Anterior cingulate cortex (tissue), 58 donors: ENCODE measurements at places on chromosomes 16 and 17.

GRCh38 chr16:9258423-9259051, 167.1 kb downstream of the HAPSTR1 start:
- DNase-seq: peak; percentile 55

DNA sequence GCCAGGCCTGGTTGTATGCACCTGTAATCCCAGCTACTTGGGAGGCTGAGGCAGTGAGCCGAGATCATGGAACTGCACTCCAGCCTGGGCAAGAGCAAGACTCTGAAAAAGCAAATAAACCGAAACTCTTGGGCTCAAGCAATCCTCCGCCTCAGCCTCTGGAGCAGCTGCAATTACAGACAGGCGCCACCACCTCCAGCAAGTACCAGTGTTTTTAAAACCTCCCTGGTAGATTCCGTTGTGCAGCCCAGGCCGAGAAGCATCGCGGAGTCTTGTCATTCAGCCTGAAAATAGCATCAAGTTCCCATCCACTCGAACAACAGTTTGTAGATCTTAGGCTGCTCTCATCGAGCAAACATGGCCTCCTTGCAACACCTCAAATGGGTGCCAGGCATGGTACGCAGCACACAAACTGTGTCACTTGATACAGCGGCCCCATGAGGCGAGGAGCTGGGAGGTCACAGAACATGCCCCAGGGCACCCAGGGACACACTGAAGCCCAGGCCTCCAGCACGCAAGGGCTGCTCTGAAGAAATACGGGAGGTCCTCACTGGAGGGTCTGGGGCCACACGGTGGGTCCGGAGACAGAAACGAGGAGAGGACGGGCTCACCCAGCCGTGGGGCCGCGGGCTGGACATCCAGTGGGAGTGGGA, 18.1 kb downstream of the TMC6 start:
- no peak for DNase-seq

- DNase-seq: no peak
Measured at GRCh38 chr17:12928736-12929135, 89.1 kb downstream of the ELAC2 start.

- DNase-seq: no peak
Measured at GRCh38 chr16:67148656-67149275, 2.0 kb downstream of the B3GNT9 start.

GRCh38 chr17:44263345-44263902, 4.5 kb downstream of the SLC4A1 start:
- DNase-seq: no peak

DNA sequence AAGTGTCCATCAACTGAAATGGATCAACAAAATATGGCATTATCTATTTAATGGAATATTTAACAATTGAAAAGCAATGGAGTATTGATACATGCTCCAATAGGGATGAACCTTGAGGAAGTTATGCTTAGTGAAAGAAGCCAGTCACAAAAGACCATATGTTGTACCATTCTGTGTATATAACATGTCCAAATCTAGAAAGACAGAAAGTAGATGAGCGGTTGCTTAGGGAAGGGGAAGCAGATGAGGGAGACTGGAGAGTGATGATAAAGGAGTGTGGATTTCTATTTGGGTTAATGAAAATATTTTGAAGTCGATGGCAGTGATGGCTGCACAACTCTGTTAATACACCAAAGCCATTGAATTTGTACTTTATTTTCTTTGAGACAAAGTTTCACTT, 8.5 kb upstream of the ERN1 start:
- DNase-seq: no peak

GRCh38 chr16:73214825-73215677, 167.1 kb upstream of the ZFHX3 start:
- DNase-seq: no peak

- DNase-seq: no peak
Measured at GRCh38 chr17:57502811-57503241, 242.3 kb downstream of the CCDC182 start.

DNA sequence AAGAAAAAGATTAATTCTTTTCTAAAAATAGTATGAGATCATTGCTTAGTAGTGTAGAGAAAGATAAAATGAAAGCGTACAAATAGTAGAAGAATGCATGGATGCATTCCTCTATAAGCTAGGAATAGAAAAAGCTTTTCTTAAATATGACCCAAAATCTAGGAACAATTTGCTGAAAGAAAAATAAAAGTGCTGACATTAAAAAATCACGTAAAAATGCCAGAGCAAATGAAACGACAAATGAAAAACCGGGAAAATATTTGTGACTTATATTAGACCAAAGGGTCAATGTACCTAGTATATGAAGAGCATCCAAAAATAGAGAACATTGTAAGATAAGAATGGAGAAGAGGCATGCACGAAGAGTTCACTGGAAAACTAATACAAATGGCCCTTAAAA, 149.5 kb upstream of the MON1B start:
- DNase-seq: no peak

DNA sequence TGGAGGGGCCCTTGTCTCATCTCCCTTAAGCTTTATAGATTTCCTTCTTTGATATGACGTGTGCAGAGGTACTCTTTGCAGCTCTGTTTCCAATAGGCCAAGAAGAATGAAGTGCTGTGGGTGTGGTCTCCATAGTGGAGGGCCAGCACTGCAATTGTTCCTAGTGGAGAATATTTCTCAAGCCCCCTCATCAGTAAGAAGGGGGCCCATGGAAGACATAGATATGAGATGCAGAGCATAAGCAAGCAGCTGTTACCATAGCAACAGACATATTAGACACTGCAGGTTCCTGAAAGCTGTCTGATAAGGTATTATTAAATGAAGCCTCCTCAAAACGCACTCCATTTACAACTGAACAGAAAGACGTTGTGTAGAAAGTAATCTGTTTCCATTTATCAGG, 240.7 kb downstream of the ZFHX3 start:
- no peak for DNase-seq

DNA sequence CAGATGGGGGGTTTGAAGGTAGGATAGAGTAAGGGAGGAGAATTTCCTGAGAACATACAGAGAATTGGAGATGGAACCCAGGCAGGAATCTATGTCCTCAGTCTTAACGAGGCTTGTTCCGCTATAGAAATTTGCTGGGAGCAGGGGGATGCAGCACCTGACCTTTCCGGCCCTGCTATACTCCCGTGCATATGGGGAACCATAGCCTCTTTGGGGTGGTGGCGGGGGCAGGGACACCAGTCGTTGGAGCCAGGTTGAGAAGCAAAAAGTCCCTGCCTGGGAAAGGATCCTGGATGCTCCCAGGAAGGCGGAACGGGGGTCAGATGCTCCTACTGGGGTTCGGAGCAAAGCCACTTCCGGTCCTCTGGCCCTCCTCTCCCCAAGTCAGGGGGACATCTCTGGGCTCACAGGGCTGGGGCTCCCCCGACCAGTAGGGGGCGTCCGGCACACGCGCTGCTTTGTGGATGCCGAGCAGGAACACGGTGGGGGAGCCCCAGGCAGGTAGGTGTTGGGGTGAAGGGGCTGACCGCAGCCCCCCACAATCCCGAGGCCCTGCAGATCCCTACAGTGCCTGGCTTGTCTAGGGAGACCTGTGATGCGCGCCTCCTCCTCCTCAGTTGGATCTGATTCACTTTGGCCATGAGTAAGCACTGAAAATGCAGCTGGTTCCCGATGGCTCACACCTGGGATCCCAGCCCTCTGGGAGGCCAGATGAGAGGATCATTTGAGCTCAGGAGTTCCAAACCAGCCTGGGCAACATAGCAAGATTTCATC, 15.5 kb upstream of the TFAP4 start:
- DNase-seq: peak; percentile 34

DNA sequence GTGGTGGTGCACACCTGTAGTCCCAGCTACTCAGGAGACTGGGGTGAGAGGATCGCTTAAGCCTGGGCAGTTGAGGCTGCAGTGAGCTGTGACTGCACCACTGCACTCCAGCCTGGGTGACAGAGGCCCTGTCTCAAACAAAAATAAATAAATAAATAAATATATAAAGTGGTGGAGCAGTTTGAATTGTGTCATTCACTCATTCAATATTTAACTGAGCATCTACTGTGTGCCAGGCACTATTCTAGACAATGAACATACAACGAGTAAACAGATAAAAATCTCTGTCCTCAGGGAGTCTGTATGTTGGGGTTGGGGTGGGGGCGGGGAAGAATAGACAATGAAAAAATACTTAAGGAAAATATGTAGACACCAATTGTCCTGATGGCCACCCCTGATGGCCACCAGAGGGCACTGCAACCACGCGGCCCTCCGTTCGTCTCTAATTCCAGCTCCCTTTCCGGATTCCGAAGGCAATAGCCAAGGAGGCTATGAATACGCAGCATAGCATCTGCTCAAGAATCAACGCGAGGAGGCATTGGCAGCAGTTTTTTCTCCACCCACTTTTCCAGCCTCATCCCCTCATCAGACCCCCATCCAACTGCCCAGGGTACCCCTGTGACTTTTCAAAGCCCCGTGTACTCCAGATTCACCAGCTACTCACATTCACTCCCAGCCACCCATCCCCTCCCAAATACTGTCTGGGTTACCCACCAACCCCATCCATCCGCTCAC, 21.4 kb downstream of the QPRT start:
- DNase-seq: peak; percentile 8

DNA sequence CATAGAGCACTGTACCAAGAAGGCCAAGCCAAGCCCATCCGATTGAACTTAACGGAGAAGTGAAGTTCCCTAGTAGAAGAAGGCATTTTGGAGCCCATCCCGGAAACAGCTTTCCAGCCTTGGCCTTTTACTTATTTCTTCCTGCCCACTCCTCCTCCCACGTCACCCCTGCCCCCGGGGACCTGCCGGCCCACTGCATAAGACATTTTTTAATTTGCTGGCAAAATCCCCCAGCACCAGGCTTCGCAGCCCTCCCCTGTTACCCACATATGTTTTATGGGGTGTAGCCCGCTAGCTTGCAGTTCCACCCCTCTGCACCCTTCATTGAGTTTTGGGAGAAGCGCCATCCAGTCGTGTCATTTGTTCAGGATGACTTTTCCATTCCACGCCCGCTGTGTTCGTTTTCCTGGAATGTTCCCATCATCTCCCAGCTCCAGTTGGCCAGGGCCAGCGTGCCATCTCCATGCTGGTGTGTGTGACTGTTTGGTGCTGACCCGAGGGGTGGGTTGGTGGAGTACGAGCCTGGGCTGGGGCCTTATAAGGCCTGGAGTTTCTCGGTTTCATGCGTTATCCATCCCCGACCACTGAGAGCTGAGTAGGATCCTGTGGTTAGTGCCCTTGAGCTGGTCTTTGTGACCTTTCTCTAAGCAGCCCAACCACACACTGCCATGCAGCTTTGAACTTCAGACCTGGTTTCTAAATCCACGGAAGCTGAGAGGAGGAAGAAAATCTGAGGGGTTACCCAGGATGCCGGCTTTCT, 20.0 kb upstream of the TBX2 start:
- no peak for DNase-seq

DNA sequence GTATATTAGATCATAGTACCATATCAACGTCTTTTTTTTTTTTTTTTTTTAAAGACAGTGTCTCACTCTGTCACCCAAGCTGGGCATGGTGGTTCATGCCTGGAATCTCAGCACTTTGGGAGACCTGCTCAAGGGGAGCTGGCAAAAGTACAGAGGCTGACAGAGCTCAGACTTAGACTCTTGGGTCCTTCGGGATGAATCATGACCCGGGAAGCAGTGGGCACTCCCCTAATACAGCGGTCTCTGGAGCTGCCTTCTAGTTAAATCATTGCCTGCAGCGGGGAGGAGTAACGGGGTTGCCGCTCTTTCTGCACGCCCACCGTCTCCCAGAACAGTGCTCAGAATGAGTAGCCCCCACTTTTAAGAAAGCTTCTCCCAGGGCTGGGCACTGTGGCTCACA, 174.4 kb downstream of the CPPED1 start:
- DNase-seq: no peak

DNA sequence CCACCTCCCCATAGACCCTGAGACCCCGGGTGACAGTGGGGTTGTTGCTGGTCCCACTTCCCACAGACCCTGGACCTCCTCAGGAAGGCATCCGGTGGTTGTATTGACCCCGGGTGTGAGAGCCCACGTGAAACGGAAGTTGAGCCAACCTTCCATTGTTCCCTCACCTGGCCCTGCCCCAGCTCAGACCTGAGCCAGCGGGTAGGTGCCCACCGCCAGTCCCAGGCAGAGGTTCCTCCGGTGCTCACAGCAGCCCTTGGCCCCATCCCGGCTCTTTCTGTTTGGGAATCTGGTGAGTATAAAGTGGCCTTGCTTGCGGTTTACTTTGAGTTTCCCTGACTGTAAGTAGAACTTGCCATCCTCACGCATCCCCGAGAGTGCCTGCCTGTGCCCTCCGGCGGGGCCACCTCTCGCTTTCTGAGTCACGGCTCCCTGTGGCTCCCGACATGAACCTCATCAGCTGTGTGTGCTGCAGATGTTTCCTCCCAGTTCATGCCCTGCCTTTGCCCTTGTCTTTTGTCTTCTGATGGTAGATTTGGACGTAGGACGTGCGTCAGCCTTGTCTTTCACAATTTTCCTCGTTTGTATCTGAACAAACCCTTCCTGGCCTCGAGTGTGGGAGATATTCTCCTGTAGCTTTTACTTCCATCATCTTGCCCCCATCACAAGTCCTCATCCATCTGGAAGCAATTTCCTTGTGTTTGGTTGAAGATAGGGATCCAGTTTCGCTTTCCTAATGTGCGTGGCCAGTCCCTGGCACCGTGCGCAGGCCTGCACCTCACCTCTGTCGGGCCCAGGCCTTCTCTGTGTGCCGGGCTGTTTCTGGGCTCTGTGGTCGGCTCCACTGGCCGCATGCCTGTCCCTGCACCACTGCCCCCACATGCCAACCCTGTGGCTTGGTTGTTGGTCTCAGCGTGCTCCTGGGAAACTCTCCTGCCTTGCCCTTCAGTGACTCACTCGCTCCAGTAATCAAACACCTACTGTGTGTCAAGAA, 76.0 kb downstream of the METRNL start:
- DNase-seq: no peak

GRCh38 chr16:20409398-20410120, at the start of gene ACSM5:
Gene ACSM5, plus strand, starts transcription at chr16:20409534. Its CDS starts 1,951 bp downstream, at chr16:20411485.
- DNase-seq: peak; percentile 10
